ENCODE measurements at places on chromosomes 1 and 21.

- DNase-seq, result no peak
Measured at GRCh38 chr21:46454142-46454541, 4.5 kb upstream of the DIP2A start.

DNA sequence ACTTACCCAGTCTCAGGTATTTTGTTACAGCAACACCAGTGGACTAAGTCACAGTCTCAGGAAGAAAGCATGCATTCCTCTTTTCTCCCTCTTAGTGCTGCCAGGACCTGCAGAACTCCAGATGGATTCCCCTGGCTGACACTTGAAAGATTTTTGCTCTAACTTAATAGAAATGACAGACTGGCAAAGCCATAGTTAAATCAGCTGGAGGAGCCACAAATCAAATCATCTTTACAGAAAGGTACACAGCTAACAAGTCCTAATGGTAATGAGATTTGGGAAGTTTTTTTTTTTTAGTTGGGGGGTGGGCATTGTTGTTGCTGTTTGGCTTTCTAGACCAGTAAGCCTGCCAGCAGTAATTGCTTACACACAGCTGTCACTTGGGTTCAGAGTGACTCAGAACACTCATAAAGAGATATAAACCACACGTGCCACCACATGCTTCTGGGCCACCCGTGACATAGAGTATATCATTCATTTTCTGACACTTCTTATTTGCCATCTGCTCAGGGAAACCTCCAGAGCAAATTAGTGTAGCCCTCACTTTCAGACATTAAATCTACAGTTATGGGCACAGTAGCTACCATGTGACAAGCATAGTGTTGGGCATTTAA lies 72.4 kb downstream of the FH start:
- no peak for DNase-seq

DNA sequence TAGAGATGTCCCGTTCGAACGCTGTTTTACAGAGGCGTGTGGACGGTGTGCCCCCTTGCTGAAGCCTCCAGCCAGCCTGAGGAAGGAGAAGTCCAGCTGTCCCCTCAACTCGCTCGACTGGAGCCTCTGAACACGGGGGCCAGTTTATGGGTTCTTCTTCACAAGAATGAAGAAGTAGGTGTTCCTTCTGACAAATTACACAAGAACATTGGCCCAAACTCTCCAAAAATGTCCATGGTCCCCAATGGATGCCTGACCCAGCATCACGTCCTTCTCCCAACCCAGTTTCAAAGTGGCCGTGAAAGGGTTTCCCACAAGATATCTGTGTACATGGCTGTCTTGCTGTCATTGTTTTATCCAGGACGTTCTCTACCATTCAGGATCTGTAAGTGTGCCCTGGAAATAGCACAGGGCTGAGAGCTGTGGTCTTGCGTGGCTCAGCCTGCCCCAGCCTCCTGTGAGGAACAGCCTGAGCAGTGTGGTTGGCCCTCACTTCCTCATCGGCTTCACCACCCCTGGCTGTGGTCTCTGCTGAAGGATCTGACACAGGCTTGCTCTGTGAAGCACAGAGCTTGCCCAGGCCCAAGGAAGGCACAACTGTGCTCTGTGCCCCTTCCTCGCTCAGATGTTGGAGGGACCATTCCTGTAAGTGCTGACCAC lies 1.0 kb upstream of the S100B start:
- no peak for DNase-seq

- no peak for DNase-seq
Measured at GRCh38 chr21:30491963-30492428, at the start of gene KRTAP19-3. Gene KRTAP19-3, minus strand, starts transcription at chr21:30492013. Its CDS starts 56 bp downstream, at chr21:30491957.

DNA sequence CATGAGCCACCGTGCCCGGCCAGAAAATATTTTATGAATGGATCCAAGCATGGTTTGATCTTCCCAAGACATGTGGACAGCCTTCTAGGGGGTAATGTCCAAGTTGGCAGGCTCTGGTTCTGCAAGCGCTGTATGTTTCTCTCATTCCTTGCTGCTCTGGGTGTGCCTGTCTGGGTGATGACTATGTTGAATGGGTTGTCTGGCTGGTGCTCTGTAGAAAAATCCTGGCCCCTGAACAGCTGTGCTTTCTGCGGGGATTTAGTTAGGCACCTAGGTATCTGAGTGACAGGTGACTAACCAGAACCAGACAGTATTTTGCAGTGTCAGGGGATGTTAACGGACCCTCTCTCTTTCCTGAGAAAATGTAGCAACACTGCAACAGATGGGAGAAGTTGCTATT lies 14.1 kb downstream of the HUNK start:
- no peak for DNase-seq

DNA sequence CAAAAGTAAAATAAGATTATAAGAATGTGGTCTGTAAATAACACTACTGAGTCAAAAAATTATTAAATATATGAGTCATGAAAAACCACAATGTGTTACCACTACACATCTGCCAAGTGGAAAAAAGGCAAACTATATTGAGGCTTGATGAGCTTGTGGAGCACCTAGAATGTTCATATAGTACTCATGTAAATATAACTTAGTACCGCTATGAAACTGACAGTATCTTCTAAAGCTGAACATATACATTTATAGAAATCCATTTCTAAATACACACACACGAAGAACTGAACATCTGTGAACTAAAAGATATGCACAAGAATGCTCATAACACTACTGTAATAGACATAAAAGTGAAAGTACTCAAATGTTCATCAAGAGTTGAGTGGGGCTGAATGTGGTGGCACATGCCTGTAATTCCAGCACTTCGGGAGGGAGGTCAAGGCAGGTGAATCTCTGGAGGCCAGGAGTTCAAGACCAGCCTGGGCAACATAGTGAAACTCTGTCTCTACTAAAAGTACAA lies 18.5 kb upstream of the GBP3 start:
- DNase-seq, result no peak

DNA sequence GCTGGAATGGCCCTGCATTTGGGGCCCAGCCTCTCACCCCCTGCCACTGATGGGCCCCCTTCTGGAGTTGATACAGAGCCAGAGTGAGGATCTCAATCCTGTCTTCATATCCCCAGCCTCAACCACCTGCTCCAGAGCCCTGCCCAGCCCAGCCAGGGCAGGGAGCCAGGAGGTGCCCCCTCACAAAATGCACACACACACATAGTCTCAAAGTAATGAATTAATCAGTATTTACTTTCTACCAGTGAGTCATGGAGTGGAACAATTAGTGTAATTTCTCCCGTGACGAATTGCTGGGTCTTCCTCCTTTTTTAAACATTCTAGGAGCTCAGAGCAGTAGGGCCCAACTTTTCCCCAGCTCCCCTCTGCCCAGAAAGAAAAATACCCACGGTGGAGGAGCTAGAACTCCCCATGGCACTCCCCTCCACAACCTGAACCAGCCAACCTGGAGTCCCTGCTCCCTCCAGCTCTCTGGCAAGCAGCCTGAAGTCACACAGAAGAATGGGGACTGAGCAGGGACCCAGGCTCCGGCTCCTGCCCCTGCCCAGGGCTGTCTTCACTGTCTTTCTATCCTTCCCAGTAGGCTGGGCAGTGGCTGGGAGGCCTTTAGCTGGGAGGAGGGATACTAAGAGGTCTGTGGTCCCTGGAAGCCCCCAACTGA lies 29.3 kb downstream of the SDC3 start:
- DNase-seq, result no peak

DNA sequence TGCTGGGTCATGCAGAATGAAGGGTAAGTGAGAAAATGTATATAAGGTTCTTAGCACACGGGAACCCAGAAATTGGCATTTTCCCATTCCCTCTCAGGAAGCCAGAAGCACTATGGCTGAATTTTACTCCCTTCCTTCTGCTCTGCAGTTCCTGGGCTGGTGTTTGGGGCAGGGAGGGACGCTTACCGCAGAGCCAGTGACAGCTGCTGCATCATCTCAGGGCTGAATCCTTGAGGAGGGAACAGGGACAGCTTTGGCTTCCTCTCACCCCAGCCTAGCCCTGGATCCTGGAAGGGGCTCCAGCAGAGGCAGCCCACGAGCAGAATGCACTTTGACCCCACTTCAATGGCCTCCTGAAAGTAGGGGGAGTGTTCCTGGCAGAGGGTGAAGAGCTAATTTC lies 12.0 kb downstream of the PLA2G2D start:
- DNase-seq, result no peak

- DNase-seq, result no peak
Measured at GRCh38 chr21:35838350-35838749, 222.0 kb downstream of the SETD4 start.

- no peak for DNase-seq
Measured at GRCh38 chr21:38679534-38679933, 126.2 kb upstream of the ETS2 start.

DNA sequence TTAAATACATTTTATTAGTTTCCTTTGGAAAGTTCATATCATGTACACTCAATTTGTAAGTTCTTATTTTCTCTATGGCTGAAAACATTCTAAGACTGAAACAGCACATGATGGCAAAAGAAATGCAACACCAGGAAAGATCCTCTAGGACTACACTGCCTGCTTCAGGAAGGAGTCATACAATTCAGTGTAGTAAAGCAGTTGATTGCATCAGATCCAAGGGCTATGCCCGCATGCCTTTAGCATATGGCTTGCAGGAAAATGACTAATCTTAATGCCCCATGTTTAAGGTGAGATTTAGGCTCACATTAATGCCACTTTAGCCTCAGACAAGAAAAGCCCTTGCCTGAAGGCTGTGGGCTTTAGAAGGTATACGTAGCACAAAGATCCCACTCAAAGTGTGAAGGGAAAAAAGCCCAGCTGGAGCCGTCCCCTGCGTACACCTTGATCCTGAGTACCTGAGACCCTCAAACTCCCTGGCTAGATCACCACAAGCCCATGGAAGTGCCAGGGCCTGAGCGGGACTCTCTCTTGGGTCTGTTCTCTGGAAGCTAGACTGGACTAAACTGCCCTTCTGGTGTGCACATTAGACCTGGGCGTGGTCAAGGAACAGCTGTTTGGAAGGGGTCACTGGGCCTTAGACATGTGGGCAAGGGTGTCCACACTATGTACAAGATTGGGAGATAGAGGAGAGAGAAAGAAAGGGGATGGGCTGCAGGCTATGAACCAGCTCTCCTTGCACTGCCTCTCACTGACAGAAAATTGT lies 52.9 kb downstream of the ESRRG start:
- DNase-seq, result no peak

DNA sequence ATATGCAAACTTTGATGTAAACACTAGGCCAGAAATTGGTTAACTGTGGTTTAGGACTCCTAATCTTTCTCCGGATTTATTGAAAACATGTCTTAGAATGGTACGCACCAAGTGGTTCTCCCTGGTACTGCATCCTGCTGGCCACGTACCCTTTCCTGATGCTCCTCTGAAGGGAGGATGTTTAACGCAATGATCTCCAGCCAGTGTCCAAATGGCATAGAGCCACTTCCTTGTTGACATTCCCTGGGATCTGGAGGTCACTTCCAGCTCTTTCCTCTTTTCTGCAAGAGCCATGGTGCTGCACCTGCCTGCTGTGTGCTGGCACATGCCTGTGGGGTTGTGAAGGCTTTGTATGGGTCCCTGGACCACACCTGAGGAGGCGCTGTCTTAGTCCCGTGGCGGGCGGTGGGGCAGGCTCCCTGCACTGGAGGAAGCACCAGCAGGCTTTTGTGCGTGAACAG lies 53.9 kb downstream of the GALNT2 start:
- DNase-seq, result no peak

GRCh38 chr1:243848858-243849420 lies 1.1 kb downstream of the AKT3 start:
- DNase-seq, result no peak

- no peak for DNase-seq
Measured at GRCh38 chr1:24275510-24275909, 43.6 kb upstream of the GRHL3 start.

- no peak for DNase-seq
Measured at GRCh38 chr1:102535829-102536505, 539.2 kb upstream of the OLFM3 start.

- DNase-seq, result no peak
Measured at GRCh38 chr1:154753426-154753825, 116.7 kb downstream of the KCNN3 start.

DNA sequence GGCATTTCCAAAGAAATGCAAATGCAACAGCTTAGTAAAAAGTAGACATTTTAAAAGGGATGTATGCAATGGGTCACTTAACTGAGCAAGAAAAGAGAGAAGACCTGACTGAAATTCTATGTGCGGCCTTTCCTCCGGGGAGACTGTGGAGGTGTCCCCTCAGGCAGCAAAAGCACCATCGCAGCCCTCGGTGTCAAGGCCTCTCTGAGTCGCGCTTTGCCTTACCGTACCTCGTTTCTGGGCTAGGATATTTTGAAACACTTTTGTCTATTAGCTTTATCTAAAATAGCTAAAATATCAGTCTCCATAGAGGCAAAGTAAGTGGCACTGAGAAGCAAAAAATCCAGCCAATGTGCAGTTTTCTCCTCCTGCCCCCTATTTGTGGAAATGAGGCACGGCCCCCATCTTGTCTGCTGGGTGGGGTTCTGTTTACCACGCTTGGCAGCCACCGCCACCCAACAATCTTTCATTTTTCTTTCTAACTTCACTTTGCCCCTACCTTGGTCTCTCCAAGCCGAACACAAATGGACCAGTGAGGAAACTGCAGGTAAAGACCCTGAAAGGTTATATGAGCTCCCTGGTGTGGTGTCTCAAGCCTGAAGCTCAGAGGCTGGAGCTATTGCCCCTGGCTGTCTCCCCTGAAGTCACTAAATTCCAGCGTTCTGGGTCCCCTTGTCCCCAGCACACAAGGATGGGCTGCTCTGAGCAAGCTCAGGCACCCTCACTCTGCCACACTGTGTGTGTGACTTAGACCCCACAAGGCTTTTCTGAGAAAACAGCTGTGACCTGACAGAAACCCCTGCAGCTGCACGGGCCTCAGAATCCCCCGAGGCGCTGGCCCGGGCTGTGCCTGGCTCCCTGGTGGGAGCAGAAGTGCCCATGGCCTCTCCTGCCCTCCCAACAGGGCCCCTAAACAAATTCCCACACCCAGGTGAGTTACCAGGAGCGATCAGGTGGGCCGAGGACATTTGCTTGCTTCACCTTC lies 1.6 kb downstream of the CD247 start:
- no peak for DNase-seq

DNA sequence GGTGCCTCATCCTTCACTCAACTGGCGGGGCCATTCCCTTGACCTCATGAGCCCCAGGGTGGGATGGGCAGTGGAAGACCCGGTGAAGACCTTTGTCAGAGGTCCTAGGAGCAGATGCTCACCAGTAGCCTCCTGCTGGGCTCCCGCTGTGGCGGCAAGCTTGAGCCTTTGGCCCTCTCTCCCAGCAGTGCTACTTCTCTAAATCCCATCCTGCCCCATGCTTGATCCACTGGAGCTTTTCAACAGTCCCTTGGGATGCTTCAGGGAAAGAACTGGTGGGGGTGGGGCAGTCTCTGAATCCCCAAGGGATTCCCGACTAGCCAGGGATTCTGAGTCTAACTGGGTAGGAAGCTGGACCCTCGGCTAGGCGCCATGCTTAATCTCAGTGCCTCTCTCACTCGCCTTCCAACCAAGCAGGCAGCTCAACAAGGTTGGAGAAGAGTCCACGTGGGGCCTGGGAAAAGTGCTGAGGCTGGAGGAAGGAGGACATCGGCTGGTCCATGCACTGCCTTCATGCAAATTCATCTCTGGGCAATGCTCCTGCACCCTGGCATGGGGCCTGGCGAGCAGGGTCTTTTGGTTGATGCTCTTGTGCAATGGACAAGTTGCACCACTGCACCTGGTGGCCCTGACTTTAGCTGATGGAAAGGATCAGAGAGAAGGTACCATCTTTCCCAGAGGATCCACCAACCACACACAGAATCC lies 190.3 kb downstream of the GRIK3 start:
- no peak for DNase-seq

Data from thoracic aorta (tissue), 2 donors.